Right cardiac atrium (tissue), 5 donors: ENCODE measurements at places on chromosomes 6 and 20.
A peak's percentile ranks its signal among the peaks of the same experiment; 100 is the strongest.

- DNase-seq = peak; percentile 57
Measured at GRCh38 chr6:154403788-154404187, 47.2 kb upstream of the IPCEF1 start.

- no peak for DNase-seq
Measured at GRCh38 chr6:136526937-136527336, 23.3 kb downstream of the MAP7 start.

DNA sequence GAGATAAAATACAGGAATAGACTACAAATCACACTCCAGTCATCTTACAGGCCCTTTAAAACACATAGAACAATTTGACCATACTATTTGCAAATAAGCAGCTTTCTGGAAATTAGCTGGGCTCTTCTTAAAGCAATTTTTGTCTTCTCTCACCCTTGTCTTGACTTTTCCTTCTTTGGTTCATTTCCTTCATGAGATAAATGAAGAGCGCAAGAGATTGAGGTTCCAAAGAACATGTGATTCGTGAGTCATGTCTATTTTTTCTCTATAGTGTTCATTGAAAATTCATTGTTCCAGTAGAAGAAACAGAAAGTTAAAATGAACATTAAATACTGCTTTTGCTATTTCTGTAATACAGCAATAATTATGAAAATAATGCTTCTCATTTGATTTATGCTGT is 33.9 kb downstream of the PRDM1 start:
- DNase-seq = no peak

DNA sequence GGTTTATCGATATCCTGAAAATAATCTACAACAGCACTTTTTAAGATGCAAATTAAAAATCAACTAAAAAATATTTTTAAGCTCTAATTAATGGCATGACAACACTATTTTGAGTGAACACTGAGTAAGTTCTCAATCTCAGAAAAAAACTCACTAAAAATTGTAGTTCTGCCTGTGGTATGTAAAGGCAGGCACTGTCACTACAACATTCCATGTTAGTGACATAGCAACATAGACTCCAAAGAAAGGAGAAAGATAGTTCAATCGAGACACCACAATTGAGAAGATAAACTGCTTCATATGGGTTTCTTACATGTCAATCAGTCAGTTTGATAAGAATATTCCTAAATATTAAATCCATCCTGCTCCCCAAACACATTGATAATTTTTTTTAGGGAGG is 38.0 kb downstream of the COL12A1 start:
- no peak for DNase-seq

GRCh38 chr6:155125906-155126305 is 130.8 kb downstream of the TIAM2 start:
- no peak for DNase-seq

- DNase-seq = no peak
Measured at GRCh38 chr20:48003021-48003420, 217.7 kb upstream of the SULF2 start.

- DNase-seq = peak; percentile 32
Measured at GRCh38 chr6:46011188-46012085, 4.2 kb downstream of the CLIC5 start.

GRCh38 chr6:14986370-14986769 is 259.5 kb upstream of the JARID2 start:
- no peak for DNase-seq

DNA sequence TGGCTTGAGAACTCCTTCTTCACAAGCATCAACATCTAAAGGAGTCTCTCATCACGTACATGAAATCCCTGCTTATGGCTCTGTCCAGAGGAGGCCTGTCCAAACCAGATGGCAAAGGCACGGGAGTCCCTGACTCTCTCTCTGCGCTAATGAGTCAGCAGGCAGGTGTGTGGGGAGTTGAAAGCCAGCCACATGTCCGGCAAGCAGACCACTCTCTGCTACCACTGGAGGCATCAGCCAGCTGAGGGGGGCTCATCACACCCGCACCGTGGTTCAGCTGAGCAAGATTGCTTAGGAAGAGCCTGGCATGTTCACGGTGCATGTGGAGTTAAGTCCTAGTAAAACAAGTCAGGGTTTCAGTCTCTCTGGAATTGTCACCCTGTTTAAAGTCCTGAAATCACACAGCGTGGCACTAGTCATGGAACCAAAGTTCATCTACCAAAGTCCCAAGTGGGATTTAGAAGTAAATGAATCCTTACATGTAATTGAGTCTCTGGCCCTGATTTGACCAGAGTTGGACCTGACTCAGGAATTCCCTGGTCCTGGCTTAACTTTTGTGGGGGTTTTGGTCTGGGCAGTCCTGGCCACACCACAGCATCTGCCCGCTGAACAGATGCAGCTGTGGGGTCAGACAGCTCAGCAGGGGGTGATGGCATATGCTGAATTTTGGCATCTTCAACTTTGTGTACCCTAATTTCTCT is 155.2 kb upstream of the RIN2 start:
- DNase-seq = no peak

DNA sequence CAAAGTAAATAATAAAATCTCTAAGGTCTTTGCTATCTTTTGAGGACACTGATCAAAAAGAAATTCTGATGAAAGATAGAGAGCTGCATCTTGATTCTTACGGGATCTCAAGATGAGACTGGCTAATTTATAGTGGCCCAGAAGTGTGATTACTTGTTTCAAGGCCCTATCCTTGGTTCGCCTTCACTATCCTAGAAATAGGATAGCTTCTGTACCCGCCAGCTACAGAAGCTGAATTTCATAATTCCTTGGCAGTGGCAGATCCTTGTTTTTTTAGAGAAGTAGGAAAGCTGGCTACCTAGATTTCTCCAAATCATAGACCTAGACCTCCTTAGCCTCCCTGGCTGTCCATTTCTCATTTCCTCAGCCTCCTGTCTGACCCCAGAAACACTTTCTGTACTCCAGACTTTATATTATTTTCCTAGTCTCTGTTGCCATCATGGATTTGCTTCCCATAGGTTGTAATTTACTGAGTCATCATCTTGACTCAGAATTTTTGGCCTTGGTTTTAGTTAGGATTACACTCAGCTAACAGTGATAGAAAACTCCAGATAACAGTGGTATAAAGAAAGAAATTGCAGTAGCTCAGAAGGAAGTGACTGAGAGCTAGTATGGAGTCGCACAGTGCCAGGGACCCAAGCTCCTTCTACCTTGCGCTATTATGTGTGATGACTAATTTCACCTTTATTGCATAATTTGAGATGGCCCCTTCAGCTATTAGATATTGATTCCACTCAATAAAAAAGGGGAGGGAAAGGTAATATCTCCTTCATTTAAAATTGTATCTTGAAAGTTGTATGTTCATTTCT is 27.7 kb downstream of the PHF3 start:
- DNase-seq = no peak

DNA sequence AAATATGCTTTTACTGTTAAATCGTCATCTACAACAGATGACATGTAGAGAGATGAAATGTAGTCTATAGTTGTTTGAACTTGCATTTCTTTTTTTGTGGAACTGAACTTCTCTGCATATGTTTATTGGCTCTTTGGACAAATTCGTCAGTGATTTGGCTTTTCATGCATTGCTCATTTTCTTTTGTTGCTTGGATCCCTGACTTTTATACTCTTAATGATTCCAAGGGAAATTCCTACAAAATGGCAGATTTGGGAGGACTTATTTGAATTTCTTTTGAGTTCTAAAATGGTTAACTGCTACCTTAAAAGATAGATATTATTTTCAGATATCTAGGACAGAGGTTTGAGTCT is 65.4 kb downstream of the UTRN start:
- no peak for DNase-seq

DNA sequence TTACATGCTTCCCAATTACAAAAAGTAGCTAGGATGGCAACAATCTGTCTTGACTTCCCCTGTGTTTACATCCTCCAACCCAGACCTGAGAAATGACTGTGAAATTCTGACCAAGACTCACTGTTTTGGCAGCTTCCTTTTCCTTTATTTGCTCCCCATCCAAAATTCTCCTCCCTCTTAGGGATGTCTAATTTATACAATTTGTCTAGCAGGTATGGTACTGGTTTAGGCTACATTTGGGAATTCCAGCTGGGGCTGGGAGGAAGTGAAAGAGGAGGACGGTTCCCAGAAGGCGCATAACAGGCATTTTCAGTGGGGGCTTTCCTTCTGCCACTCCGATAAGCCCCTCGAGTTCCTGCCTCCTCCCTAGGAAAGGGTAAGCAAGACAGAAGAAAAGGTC is 231.5 kb upstream of the BTBD3 start:
- DNase-seq = no peak

- DNase-seq = no peak
Measured at GRCh38 chr6:85417336-85417735, 32.5 kb upstream of the NT5E start.

DNA sequence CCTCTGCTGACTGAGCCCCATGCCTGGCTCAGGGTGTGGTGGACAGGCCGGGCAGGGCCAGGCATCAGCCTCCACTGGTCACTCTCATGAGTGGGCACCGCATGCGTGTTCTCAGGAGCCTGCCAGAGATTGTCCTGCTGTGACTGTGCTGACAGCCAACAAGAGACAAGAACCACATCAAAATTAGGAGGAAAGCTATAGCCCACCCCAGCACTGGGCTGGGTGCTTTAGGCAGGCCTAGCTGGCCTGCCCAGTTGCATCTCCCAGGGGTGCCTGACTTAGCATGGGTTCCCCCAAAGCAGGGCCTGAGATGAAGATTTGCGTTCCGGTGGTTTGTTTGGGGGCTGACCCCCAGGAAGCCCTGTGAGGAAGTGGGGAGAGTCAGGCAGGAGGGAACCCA is 53.9 kb downstream of the LINC00237 start:
- no peak for DNase-seq
